ENCODE measurements at places on chromosomes 2 and 18.

DNA sequence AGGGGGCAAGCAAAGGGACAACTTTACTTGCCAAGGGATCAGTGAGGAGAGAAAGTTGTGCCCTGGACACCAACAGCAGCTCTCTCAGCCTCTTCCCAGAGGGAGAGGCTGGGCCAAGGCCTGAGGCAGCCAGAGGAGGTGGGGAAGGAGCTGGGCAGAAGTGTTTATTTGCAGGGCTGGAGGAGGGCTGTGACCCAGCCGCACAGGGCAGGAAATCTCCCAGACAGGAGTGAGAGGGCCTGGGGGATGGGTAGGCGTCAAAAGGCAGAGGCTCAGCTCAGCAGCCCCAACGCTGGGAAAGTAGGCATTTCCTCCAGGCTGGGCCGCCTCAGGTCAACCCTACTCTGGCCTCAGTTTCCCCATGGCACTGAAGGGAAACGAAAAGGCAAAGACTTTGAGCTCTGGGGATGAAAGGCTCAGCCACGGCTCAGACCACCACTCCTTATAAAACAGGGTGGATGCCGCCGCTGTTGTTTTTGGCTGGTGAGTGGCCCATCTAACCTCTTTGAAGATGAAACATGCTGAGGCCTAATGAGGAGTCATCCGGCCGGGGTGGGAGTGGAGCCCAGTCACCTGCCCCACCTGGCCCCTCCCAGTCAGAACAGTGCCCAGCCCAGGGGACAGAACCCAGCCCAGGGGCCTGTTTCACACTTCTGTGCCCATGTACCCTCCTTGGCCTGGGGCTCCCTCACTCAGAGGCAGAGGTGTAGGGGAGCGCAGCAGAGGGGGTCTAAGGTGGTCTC, 21.9 kb upstream of the SEMA4C start:
- DNase-seq, result no peak

DNA sequence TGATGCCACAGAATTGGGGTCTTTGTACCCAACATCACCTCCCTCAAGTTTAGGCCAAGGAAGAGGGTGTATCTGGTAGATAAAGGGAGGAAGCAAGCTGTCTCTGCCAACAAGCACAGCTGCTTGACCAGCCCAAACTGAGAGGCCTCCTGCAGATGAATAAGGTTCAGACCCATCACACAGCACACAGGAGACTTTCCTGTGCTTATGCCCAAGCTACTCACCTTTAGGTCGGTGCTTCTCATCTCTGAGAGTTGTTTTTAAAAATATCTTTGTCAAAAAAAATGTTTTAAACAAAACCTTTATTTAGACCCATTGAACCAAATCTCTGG, 24.7 kb upstream of the SP3 start:
- DNase-seq, result no peak

DNA sequence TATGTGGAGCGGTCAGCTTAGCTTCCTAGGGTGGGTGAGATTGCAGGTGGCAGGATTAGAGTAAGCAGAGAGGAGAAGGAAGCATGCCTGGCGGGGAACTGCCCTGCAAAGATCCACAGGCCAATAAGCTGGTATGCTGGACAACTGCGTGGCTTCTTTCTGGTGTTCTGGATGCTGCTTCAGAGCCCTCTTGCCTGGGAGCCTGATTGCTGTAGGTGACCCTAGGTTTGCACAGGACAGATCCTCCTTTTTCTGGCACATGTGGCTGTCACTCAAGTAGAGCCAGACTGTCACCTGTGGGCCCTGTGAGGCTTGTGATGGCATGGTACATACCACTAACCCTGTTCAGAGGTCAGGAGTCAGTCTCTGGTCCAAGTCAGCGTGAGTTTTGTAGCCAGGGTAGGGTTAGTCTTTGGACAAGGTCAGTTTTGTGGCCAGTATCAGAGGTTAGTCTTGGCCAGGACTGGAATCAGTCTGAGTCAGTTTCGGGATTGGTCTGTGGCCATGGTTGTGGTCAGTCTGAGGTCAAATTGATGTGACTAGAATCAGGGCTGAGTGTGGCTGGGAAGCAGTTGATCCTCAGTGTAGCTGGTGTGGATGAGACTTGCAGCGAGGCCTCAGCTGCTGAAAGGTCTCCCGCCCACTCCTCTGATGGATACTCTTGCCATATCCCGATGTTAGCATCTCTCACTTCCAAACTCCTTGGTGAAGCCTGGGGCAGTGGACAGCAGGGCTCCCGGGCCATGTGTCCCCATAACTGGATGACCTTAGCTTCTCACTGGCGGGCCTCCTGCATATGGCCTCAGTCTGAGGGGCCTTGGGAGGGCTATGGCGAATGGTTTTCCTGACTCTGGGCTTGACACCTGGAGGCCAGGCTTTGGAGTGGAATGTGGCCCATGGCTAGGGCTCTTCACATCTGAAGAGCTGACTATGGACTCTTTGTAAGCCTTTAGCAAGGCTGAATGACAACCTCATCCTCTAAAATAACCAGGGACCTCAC, 260.5 kb downstream of the DYSF start:
- no peak for DNase-seq

- DNase-seq, result no peak
These were observed 167.4 kb downstream of the C1D start for GRCh38 chr2:67895227-67895941.

DNA sequence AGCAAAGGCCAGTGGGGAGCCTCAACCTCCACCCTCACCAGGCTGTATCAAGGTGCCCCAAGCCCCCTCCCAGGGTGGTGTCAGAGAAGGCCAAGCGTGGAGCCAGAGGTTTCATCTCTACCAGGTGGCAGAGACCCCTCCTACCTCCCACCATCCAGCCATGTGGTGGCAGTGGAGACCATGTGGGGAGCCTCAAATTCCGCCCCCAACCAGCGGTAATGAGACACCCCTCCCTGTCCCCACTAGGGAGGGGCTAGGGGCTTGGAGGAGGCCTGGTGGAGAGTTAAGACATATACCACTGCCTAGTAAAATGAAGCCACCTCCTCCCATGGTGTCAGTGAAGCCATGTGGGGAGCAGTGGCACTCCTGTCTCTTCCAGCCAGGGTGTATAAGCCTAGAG, 24.4 kb upstream of the YPEL5 start:
- no peak for DNase-seq

DNA sequence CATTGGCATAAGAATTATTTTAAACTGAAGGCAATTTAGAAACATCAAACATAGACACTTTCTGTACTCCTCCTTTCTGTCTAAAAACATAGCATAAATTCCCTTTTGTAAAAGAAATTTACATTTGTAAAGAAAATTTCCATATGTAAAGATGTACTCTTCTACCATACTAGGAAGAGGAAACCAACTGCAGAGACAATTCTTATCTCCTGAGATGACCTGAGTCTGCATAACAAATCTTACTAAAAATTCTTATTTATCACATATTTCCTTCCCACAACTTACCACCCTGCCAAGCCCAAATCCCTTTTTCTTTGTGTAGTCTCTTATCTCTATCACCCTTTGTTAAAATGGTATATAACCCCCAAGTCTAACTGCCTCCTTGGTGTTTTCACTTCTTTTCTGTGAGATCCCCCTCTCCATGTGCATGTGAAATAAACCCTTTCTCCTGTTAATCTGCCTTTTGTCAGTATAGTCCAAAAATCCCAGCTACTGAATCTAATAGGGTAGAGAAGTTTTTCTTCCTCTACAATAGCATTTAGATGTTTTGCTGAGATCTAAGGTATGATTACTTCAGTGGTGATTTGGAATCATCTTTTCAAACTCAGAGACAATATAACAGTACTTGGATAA, 81.0 kb downstream of the CHN1 start:
- no peak for DNase-seq

DNA sequence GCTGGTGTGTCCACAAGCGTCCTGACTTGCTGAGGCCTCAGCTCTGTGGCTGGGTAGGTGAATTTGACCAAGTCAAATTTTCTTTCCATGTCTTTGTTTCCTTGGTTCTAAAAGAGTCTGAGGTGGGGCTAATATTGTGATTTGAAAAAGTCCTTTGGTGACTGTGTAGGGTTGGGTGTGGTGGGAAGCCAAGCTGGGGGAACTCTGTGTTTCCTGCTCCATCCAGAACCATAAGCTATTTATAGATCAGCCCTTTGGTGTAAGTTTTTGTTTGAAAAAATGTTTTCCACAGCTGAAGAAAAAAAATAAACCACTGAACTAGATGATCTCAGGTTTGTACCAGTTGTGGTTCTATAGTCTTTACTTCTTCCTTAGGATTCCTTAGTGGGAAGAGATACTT, 462.7 kb downstream of the TGIF1 start:
- DNase-seq, result no peak

- DNase-seq, result no peak
These were observed 54.7 kb downstream of the VWC2L start for GRCh38 chr2:214465363-214466146.

DNA sequence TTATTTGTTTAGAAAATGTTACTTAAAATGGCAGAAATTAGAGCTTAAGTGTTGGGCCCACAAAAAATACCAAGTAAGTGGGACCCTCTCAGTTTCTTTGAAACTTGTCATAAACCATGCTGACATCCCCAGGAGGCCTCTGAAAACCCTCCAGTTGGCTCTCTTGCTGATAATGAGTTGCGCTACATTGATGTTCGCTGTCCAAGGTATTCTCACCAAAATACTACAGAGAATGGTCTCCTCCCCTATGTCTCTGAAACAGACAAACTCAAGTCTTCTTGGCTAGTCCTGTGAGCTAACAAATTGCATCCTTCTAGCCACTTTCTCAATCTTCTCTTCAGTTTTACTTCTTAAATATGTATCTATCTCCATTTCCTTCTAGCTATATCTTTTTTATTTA, 669.4 kb downstream of the IRS1 start:
- DNase-seq, result no peak

- DNase-seq, result no peak
These were observed 42.8 kb upstream of the ASB18 start for GRCh38 chr2:236306825-236307540.

- no peak for DNase-seq
These were observed 295.0 kb upstream of the KCNH7 start for GRCh38 chr2:163133602-163134001.

DNA sequence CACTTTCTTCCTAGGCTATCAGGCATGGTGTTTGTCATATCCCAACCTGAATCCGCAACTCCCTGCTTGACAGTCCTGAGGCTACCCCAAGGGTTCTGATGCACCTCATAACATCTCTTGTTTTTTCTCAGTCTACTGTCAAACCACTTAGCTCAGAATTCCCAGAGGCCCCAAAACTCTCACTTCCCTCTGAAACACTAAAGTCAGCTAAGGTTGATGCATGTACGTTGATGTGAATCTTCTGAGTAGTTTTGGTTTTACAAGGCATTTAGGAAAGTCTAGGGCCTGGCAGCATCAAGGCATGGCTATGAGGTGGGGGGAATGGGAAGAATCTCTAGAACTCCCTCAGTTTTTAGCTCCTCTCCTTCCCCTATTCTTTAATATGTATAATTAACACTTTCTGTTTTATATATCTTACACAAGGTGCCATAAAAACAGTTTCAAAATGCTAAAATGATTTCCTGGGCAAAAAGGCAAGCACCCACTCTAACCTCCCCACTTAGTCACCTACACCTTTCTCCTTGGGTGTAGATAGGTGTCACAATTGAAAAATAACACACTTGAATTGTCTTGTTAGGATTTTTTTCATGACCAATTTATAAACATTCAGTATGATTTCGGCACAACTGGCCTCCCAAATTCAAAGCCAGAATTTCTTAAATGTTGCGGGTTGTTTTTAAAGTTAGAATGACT, 71.4 kb upstream of the TANK start:
- DNase-seq, result no peak

- DNase-seq, result no peak
These were observed 12.2 kb upstream of the ATP6V1B1 start for GRCh38 chr2:70923378-70924015.

DNA sequence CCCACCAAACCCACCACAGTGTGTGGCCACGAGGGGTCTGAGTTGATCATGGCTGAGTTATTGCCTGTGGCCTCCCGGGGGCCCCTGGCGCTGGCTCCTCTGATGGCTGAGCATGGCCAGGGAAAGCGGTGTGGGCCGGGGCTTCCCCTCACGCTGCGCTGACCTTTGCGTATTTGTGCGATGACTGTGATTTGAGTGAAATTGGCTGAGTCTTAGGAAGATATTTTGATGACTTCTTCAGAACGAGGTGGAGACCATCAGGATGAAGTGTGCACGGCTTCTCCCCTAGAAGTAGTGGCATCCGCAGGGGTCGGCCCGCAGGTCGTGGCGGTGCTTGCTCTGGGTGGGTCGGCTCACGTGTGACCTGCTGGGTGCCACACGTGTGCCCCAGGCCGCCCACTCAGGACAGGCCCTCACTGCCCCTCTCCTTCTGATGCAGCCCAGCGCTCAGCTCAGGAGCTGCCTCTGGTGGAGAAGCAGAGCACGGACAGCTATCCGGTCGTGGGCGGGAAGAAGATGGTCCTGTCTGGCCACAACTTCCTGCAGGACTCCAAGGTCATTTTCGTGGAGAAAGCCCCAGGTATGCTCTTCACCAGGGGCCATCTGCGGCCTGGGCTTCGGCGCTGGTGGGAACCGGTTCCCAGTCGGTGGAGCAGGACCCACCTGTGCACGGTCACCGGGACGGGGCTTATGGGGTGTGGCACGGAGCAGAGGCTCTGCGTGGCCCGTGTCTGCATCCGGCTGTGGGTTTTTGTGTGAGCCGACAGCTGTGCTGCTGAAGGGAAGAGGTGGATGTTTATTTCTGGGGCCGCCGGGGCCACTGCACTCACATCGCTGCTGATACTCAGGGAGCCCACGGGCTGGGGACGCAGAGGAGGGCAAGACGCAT, 55.8 kb downstream of the NFATC1 start:
- DNase-seq, result no peak

DNA sequence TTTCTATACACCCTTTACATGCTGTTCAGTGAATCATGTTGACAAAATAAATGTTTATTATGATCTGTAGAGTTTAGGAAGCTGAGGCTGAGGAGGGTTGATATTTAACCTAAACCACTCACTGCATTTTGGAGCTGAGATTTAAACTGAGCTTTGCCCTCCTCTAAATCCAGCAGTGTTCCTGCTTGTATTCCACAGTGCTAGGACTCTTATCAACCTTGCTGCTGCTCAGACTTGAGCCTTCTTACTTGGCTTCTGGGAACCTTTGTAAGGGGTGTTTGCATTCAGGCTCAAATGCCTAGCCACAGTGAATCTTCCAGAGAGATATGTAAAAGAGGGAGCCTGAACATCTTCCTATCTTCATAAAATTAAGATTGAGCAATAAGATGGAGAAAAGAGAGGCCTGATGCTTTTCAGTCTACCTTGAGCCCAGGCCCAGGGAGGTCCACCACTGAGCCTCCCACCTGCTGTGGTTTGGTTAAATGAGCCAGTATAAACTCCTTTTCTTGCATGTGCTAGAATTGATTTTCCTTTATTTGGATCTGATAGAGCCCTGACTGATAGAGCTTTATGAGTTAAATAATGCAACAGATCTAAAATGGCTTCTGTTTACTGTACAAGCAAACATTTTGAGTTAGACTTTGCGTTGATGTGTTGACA, 149.7 kb downstream of the GULP1 start:
- no peak for DNase-seq

GRCh38 chr2:158975271-158975921, 7.0 kb downstream of the TANC1 start:
- DNase-seq, result no peak

GRCh38 chr2:7673853-7674252, 756.6 kb downstream of the RNF144A start:
- no peak for DNase-seq

GRCh38 chr2:172095146-172095904, 7.4 kb downstream of the DLX2 start:
- DNase-seq, result peak; percentile 83

GRCh38 chr2:189372688-189373257, 68.5 kb upstream of the WDR75 start:
- no peak for DNase-seq

- no peak for DNase-seq
These were observed 69.9 kb upstream of the PSME4 start for GRCh38 chr2:54040685-54041084.

- DNase-seq, result no peak
These were observed 43.8 kb downstream of the REEP1 start for GRCh38 chr2:86293612-86294011.

All from CD4-positive, alpha-beta T cell treated with Interleukin-21 for 1 hour (primary cell).